Activated T-cell treated with anti-CD3 and anti-CD28 coated beads, Interleukin-2, amount 50 U/mL, for 72 hours (primary cell): ENCODE measurements at places on chromosomes 6 and 20. TPM values are rescaled to one million over a fixed set of nuclear protein-coding genes. Genes with fewer than 3 reads are reported as not detected.

GRCh38 chr6:4287372-4287771 is 152.0 kb upstream of the ECI2 start:
- no peak for DNase-seq

DNA sequence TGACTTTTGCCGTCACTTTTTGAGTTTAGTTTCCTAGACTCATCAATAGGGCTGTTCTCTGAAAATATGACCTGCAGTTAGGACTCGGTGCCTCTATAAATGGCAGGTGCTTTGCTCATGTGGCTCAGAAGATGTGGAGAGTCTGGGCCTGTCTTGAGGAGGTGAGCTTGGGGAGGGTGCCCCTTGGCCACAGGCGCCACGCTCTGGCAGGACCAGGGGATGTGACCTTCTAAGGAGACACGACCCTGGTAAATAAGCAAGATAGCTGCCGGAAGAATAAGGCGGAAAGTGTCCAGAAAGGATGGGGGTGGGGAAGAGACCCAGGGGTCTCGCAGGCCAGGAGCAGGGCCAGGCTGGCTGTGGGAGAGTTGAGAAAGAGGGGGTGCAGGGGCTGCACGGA is 46.6 kb downstream of the TMEM242 start:
- DNase-seq = no peak

- peak; percentile 30 for DNase-seq
Measured at GRCh38 chr6:161922631-161923119, 648.8 kb upstream of the AGPAT4 start.

Gene NR2E1
- total RNA-seq = not detected

GRCh38 chr20:22379472-22379871 is 204.9 kb downstream of the FOXA2 start:
- no peak for DNase-seq

- DNase-seq = peak; percentile 7
Measured at GRCh38 chr6:96522465-96523009, 931 bp downstream of the UFL1 start.
